ENCODE measurements at places on chromosomes 1 and 21. TPM values are rescaled to one million over a fixed set of nuclear protein-coding genes. Genes with fewer than 3 reads are reported as not detected.

DNA sequence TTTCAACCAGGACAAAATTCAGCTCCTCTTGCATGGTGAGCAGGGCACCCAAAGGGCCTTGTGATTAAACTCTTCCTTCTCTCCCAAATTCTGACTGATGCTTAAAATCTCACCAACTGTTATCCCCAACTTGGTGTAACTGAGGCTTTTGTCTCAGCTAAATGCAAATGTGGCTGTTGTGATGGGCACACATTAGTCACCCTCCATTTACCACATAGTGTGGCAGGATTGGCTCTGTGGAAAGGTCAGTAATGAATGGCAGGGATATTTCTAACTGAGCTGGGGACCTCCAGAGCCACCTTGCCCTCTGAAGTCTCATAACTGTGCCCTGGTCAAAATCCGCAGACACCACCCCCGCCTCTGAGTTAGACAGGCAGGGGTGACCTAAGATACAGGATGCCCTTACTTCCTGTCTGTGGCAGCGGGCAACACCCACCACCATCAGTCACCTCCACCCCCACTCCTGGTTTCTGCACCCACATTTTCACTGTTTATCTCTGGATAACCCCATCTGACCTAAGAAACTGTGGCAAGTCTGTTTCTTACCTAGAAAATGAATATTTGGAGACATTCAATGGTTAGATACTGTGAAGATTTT, 25.4 kb upstream of the RGS16 start:
- DNase-seq = no peak

GRCh38 chr21:35562876-35563275, 497.4 kb downstream of the SETD4 start:
- DNase-seq = no peak

The CFAP107 gene
- not detected for polyA plus RNA-seq

DNA sequence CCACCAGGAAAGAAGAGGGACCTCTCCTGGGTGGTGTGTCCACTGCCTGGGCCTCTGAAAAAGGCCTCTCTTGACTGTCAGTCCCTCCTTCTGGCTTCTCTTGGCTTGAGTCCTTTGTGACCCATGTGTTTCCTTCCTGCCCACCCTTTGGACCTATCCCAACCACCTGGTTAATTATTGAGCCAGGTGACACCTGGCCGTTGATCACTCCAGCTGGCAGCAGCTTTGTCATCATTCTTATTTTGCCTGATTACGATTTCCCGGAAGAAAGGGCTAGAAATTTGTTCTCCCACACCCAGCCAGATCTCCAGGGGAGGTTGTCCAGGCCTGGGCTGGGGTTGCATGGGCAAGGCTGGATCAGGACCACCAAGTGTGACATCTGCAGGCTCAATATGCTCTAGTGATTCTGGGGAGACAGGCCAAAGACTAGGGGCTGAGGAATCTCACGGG, 24.8 kb downstream of the CSF1 start:
- DNase-seq = no peak

DNA sequence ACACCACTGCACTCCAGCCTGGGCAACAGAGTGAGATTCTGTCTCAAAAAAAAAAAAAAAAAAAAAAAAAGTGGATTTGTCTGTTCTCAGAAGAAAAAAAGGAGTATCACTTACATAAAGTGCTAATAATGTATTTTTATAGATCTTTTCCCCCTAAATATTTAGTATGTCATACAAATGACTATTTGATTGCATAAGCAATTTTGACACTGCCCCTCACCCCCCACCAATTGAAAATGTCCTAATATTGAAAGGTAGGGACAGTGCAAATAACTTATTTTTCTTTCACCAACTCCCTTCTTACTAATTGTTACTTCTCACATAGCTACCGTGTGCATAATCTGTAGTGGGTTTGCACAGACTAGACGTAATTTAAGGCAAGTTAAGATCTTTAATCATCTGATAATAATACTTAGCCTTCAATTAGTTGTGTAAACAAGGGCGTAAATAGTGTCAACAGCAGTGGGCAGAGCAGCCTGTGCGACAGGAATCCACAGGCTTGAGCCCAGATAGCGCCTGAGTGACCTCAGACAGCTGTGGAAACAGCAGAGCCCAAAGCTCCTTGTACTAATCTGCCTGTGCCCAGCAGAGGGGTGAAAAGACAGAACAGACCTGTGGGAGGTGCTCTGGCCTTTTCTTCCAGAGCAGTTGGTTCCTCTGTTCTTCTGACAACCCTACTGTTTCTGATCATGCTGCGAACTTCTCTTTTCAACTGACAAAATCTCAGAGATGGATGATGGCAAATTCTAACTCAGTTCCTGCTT, 4.5 kb upstream of the IER5 start:
- DNase-seq = no peak

- DNase-seq = no peak
Measured at GRCh38 chr1:99207216-99207615, 57.1 kb upstream of the PLPPR4 start.

The ADORA3 gene
- polyA plus RNA-seq = 11.1 TPM

The ETV3 gene
- polyA plus RNA-seq = 8.0 TPM

DNA sequence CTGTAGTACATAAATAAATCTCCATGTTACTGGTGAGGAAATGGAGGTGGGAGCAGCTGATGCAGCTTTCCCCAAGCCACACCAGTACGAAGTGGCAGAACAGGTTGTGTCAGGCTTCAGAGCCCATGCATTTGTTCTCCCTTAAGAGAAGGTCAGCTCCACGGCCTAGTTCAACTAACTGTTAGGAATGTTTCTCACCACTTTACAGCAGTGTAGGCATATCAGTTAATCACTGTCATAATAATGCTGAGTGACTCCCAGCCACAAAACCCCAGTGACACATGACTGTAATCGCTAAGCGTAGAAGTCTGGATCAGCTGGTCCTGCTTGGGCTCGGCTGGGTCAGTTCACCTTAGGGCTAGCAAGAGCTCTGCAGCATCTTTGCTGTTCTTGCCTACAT, 90.4 kb downstream of the VPS26C start:
- no peak for DNase-seq

GRCh38 chr1:3461238-3461933, 6.9 kb downstream of the ARHGEF16 start:
- no peak for DNase-seq

The MIXL1 gene
- 0.55 TPM for polyA plus RNA-seq

- DNase-seq = no peak
Measured at GRCh38 chr1:188499690-188500089, 1670.9 kb downstream of the PLA2G4A start.

DNA sequence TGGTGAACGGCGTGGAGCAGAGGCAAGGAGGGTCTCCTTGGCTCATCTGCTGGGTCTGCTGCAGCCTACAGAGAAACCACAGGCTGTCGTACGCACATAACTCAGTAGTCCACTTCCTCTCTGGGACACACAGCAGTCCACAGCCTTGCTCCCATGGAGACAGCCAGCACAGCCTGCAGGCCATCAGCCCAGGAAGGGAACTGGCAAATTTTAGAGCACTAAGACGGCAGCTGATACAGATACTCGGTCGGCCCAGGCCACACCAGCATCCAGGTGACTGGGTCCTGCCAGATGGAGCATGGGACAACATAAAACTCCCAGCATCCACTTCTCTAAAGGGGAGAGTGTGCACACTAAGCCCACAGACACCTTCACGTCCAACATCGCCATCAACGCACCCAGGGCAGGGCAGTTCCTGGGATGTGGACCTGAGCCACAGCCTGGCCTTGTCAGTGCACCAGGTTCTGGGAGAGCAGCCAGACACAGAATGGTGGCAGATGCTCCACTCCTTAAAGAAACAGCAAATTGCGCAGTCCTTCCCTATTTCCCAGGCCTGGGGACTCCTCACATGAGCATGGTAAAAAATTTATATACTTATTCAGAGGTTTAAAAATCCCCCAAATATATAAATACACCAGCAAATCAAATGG, 247.1 kb upstream of the RAB4A start:
- DNase-seq = no peak

DNA sequence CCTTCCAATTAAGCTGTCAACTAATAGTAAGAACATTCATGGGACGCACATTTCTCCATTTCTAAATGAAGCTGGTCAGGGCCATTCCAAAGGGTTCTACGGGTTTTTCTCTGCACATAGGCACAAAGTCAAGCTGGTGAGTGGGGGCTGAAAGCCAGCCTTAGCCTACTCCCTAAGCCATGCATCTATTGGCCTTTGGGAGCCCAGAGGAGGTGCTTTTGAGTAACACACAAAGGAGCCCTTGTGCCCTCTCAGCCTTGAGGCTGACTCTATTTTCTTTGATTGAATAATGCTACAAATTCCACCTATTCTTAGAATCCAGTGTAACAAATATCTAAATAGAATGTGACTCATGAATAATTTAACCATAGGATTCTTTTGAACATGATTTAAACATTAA, 73.6 kb downstream of the RGS13 start:
- DNase-seq = no peak

DNA sequence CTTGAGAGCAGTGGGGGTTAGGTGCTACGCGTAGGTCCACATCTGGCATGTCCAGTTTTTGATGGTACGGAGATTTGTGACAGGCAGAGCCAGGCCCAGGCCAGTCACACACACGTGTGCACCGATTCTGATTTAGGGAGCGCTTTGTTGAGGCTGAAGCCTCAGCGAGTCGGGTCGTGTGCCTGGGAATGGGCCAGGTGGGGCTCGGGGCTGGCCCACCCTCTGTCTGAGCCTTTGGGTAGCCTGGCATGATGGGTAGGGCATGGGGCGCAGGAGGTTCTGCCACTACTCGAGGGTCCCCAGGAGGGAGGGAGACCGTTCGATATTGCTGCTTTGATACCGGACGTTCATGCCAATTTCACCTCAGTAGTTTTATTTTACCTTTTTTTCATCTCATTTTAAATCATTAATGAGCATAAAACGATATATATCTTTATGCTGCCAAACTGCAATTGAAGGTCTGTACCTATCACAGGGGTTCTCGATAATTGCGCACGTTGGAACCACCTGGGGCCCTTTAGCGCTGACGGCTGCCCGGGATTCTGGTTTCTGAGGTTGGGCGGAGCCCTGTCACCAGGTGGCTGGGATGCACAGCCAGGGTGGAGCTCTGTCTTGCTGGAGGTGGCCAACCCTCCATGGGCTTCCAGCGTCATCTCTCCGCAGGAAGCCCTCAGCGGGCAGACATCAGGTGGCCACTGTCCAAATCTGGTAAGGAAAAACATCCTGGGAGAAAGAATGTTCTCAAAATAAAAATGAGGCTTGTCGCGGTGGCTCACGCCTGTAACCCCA, 71.9 kb downstream of the SCCPDH start:
- no peak for DNase-seq

DNA sequence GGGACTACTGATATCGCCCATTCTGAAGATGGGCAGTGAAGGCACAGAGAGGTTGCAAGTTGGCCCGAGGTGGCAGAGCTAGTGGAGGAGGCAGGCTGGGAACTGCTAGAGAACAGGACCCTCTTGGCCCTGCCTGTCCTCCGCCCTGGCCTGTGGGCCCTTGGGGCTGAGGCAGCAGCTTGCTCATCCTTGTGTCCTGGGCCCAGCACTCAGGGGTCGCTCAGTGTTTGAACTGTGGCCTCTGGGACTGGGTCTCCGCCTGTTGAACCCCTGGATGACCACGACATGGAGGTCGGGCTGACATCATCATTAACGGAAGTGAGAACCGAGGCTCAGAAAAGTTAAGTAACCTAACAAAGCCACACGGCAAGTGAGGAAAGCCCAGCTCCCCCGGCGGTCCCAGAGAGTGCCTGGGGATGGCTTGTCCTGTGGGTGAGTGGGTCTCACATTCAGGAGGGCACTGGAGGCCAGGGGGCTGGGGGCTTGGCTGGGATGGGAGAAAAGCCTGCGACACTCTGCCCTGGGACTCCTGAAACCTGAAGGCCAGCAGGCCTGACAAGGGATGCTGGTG, 23.0 kb upstream of the DDOST start:
- no peak for DNase-seq

The RGS13 gene
- 0.29 TPM for polyA plus RNA-seq

The DNAH14 gene
- 4.0 TPM for polyA plus RNA-seq

DNA sequence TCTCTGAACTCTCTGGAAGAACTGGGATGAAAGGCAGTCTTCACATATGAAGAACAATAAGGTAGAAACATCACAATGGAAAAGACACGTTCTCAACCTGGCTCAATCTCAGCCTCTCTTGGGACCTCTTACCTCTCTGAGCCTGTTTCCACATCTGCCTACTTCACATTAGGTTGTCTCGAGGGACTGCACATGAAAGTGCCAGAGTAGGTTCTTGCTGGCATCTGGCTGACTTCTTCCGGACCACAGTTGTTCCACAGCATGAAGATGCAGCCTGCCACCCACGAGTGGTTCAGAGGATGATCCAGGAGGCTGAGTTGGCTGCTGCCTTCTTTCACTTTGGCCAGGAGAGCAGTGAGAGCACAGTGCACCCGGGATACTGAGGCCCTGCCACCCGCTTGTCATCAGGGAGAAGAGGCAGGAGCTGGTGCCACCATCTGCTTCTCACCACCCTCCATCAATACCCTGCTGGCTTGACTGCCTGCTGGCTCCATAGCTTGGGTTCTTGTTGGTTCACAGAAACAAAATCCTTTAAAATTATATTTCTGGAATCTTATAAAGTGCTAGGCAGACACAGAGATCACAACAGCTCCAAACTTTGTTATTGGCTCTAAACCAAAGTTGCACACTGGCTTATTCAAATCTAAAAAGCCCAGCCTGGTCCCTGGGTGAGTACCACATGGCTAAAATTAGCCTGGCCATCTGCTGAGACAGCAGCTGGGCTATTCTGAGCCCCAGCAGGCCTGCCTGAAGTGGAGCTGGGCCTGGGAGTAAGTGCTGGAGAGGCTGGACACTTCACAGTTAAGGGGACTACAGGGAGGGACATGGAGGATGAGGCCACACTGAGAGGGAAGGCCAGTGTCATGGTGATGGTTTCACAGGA, 46.9 kb upstream of the LIN9 start:
- DNase-seq = peak; percentile 45

The KIF2C gene
- 0.96 TPM for polyA plus RNA-seq

DNA sequence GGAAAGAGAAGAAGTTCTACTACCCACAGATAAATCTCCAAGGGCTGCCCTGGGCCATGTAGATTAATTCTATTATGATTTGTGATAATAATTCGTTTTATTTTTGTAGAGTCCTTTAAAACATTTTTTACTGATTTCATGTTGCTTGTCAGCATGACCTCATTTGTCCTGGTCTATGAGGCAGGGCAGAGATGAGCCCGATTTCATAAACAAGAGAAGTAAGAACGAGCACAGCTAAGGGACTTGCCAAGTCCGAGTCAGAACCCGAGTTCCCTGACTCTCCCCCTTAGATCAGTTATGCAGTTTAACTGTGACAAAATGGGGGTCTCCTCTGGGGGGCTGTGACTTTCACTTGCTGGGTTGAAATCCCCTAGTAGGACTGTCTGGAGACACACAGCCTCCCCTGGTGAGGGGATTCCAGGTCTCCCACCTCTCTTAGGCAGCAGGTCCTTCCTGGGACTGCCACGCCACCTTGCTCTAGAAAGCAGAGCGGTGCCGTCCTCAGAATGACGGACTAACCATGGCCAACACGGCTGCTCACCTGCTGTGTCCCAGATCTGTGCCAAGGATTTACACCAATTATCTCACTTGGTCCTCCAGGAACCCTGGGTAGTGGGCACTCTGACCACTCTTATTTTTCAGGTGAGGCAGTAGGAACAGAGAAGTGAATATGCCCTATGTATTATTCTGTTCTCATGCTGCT, 31.0 kb upstream of the SOX13 start:
- no peak for DNase-seq

Measured in ovary (tissue), 10 donors.